ENCODE measurements at places on chromosomes 1 and 21.

- DNase-seq = peak; percentile 2
These were observed at the start of gene GREM2 for GRCh38 chr1:240611619-240612480. GREM2 (minus strand) TSS chr1:240612155; CDS start chr1:240493475, 118,680 bp downstream.

DNA sequence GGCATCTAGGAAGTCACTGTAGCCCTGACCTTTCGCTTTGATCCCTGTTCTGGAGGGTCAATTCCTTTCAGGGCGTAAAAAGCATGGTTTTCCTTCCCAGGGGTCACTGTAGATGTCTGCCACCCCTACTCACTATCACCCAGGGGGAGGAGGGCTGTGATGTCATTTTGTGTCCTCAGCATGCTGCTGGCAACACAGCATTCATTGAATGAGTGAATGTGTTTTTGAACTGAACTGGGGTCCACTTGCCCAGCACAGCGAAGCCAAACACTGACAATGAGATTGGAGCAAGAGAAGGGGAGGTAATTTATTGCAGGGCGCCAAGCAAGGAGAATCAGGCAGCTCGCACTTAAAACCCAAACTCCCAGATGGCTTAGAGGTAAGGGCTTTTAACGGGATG, 78.2 kb upstream of the PGBD5 start:
- no peak for DNase-seq

DNA sequence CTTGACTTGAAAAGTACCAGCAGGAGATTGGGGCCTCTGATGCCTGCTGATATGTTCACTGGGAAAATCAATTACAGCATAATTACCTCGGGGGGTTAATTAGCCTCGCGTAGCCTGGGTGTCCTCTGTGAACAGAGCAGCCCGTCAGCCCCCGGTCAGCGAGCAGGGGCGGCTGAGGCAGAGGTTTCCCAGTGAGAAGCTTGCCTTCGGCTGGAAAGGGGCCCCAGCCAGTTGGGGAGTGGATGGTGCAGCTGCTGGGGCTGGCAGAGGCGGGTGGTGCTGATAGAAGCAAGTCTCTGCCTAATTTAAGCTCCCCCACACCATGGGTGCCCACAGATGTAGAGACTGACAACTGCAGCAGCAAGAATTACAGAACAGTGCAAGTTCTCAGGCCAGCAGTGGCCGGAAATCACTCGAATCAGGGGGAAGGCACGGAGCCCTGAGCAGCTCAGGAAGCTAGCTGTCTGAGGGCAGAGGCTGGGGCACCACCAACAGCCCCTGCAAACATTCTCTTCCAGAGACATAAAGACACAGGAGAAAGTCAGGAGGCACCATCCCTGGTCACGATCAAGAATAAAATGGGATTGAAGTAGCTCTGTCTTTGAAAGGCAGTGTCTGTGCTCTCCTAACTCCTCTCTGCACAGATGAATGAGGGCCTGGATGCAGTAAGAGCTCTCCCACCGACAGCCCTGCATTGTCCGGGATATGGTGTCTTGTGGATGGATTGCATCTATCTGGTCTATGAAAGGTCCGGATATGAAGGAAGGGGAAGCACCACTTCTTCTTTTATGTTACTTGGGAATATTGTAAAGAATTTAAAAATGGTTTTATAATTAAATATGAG, 166.5 kb upstream of the CD34 start:
- DNase-seq = no peak

GRCh38 chr1:240149484-240150094, 57.9 kb downstream of the FMN2 start:
- DNase-seq = peak; percentile 8

GRCh38 chr1:198134252-198134651, 22.5 kb upstream of the NEK7 start:
- DNase-seq = no peak

GRCh38 chr21:23160914-23161313, 2162.7 kb downstream of the NCAM2 start:
- no peak for DNase-seq

DNA sequence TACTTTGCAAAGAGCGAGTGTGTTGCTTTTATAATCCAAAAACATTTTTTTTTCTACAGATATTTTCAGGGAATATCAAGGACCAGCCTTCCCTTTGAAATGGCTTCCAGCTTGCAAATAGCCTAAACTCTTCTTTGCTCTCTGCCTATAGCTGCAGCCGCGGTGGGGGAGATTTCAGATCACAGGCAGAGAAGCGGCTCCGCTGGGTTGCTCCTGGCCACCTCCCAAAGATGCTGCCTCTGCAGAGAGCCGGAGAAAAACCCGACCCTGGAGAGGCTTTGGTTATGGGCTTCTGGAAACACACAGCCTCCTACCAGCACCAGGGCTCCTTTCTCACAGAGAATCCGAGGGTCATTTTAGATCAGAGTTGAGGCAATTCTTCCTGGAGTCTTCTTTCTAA, 18.6 kb upstream of the PAX7 start:
- no peak for DNase-seq

- DNase-seq = no peak
These were observed 30.4 kb upstream of the EYA3 start for GRCh38 chr1:28118640-28119307.

GRCh38 chr21:31455506-31455905, 111.4 kb upstream of the TIAM1 start:
- DNase-seq = no peak

DNA sequence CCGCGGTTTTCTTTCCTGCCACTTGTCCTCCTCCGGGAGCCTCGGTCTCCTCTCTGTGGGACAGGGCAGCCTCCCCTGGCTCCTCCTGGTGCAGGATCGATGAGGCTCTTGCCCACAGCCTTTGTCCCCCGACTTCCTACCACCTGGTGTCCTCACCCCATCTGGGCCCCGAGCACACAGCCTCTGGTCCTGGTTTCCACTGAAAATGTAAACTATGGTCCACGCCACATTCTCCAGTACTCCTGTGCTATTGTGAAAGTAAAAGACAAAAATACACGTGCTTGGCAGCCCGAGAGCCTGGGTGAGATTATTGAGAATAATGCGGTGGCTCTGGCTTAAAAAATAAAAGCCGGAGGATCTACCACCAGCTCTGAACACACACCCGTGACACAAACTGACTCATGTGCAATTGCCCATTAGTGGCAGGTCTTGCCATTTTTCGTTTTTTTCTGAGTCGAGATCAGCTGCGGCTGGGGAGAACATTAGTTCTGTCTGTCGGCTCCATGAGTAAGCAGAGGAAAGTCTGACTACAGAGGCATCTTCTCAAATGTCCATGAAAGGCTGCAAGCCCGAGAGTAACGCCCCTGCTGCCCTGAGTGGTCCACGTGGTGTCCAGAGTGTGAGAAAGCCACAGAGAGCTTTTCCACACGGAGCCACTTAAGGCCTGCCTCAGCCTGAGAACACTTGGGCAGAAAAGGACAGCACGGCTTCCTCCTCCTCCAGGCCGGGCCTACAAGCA, 5.7 kb upstream of the COL6A2 start:
- DNase-seq = no peak

DNA sequence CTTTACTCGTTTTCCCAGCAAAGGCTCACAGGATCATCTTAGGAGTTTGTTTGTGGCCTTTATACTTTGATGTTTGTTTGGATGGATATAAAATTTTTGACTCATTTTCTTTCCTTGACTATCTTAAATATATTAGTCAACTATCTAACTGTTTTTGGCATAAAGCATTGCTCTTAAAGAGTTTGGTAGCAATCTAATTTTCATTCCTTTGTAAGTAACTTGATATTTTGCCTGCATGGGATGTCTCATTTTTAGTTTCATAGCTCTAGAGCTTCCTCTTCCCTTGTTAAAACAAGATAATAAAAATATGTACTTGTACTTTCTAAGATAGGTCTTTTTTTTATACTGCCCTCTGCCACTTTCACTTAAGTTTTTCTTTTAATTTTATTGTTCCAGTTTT, 161.9 kb downstream of the MAGI3 start:
- DNase-seq = no peak

Data from mammary epithelial cell (primary cell).